Putamen (tissue), 1 donor: ENCODE measurements at places on chromosomes 11 and 22.

DNA sequence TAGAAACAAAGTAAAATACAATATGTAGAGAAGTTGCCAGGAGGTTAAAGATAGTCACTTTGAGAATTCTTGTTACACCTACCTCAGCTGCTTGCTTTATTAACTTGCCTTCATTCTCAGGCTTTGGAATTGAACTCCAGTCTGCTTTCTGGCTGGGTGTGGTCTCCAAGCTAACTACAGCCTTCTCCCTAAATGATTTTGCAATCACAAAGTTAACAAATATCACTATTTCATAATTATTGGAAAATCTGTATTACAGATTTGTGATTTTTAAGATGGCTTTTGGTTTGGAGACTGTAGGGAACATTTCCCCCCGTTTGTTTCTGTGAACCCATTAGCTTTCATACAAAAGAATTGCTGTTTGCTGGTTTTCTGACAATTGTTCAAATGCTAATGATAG lies 2.2 kb downstream of the PLAAT5 start:
- DNase-seq: no peak

DNA sequence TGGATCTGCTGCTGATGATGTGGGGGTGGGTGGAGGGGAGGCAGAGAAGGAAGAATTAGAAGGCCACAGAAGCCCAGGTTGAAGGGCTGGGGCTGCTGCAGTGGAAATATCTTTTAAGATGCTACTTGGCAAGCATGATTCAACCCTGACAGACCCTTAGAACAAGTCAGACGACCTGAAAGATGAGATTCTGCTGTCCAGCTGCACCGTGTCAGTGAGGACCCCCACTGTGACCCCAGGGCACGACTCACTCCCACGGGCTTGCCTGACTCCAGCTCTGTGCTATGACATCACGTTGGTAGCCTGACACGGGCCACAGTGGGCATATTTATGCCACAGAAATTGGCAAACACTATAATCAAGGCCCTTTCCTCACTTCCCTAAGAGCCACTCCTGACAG lies 36.0 kb downstream of the LRFN4 start:
- DNase-seq: no peak

DNA sequence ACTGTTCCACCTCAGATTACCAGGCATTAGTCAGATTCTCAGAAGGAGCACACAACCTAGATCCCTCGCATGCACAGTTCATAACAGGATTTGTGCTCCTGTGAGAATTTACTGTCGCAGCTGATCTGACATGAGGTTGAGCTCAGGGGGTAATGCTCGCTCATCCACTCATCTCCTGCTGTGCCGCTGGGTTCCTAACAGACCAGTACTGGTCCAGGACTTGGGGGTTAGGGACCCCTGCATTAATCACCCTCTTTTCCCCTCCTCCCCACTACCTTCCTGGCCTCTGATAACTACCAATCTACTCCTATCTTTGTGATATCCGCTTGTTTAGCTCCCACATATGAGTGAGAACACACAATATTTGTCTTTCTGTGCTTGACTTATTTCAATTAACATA lies 83.5 kb upstream of the FSHB start:
- no peak for DNase-seq

- peak; percentile 55 for DNase-seq
Measured at GRCh38 chr11:40306938-40307548, 1152.4 kb downstream of the LRRC4C start.

DNA sequence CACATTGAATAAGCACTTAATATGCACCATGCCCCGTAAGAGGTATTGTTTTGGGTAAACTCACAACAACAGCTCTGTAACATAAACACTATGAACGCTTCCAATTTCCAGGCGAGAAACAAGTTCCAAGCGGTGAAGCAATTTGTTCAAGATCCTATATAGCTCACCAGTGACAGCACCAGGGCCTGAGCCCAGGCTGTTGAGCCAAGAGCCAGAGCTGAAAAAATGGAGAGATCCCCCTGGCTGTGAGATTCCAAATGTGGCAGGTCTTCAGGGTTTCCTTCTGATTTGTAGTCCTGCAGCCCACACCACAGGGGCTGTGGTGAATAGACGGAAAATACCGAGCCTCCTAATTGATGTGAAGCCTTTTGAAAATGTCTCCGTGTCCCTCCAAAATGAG lies 268.0 kb upstream of the KIRREL3 start:
- DNase-seq: no peak

- no peak for DNase-seq
Measured at GRCh38 chr22:40030026-40030757, 35.4 kb downstream of the FAM83F start.

GRCh38 chr11:6418557-6419008 lies 311 bp downstream of the APBB1 start:
- DNase-seq: no peak

GRCh38 chr22:26656891-26657851 lies at the start of gene MIAT:
TSS of gene MIAT (plus strand) at chr22:26657588.
- no peak for DNase-seq

- peak; percentile 81 for DNase-seq
Measured at GRCh38 chr11:127000291-127000968, at the start of gene KIRREL3. TSS of gene KIRREL3 (minus strand) at chr11:127000770.

DNA sequence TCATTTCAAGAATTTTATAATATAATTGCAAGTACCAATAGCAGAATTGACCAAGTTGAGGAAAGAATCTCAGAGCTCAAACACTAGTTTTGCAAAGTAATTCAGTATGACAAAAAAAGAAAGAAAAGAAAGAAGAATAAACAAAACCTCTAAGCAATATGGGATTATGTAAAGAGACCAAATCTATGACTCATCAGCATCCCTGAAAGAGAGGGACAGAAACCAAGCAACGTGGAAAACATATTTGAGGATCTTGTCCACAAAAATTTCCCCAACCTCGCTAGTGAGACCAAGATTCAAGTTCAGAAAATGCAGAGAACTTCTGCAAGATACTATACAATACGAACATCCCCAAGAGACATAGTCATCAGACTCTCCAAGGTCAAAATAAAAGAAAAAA lies 203.7 kb upstream of the DDI1 start:
- DNase-seq: no peak

DNA sequence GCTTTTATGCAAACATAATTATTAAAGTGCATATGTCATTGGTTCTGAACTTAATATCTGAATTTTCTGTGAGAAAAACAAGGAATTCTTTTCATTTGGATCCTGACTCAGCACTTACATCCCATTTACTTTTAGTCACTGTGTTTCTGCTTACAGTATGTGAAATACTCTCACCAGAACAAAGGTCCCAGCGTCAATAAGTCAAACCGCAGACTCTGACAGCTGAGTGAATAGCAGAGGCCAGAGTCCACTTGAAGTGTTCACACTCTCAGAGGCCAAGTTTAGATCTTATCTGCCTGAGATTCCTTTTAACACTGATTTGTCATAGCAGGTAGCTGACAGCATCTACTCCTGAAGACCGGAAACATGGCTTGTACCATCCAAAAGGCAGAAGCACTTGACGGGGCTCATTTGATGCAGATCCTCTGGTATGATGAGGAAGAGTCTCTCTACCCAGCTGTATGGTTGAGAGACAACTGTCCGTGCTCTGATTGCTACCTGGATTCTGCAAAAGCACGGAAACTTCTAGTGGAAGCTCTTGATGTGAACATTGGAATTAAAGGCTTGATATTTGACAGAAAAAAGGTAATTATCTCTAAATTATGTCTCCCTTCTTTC lies 14.6 kb downstream of the BBOX1 start:
- no peak for DNase-seq

DNA sequence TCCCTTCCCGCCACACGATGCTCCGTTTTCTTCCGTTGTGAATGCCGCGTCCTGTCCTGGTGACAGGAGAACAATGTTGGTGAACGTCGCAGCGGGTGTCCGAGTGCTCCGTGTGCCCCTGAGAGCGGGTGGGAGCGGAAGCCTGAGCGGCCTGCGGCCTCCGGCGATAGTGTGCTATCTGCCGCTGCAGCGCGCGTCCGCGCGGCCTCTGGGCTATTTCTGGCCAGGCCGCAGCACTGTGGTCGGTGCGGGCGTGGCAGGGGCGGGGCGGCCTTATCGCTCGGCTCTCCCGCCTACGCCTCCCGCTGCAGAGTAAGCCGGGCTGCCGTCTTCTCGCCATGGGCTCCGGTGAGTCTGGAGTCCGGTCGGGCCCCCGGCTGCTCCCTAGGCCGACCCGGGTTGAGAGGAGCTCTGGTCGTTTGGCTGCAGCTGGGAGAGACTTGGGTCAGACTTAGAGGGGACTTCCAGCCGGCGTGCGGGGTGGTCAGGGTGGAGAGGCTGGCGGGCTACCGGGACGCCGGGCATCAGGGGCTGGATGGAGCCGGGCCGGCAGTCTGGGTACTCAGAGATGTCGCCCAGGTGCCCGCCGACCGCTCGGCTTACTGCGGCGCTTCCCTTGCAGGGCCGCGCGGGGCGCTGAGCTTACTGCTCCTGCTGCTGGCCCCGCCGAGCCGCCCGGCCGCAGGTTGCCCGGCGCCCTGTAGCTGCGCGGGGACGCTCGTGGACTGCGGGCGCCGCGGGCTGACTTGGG lies at the start of gene GP1BB:
TSS of gene GP1BB (plus strand) at position 308 of the 751 bp plus-strand sequence. CDS start at position 339, 31 bp downstream.
- no peak for DNase-seq

GRCh38 chr11:4202749-4203148 lies 108.2 kb downstream of the RRM1 start:
- DNase-seq: no peak
